ENCODE measurements at places on chromosomes 3 and 15.

DNA sequence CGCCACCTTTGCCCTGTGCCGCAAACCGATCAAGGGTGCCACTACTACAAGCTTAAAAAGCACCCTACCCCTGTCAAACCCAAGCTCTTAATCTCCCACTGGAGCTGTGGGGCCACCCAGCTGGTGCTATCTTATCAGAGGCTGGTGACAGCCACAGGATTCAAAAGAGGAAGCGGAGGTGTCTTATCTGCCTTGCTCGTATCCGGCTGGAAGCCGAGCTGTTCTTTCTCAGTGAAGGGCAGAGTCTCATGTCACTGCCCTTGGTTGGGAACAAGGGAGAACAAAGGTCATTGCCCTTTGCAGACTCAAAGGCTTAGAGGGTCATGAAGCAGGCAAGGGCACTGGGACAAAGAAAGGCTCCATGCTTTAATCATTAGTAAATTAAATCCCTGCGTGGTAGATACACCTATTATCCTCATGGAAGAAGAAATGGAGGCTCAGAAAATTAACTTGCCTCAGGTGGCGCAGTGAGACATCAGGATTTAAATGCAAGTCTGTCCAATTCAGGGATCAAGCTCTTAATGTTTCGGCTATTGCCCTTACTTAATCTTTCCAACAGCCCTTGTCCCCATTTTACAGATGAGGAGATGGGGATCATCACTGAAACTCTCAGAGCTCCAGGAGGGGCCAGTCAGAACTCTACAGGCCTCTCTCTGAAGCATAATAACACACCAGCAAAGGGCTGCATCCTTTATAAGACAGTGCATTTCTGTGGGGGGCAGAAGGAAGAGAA is 360.0 kb upstream of the PROK2 start:
- DNase-seq = peak; percentile 95

GRCh38 chr3:22606938-22607337 is 596.2 kb upstream of the UBE2E2 start:
- DNase-seq = no peak

DNA sequence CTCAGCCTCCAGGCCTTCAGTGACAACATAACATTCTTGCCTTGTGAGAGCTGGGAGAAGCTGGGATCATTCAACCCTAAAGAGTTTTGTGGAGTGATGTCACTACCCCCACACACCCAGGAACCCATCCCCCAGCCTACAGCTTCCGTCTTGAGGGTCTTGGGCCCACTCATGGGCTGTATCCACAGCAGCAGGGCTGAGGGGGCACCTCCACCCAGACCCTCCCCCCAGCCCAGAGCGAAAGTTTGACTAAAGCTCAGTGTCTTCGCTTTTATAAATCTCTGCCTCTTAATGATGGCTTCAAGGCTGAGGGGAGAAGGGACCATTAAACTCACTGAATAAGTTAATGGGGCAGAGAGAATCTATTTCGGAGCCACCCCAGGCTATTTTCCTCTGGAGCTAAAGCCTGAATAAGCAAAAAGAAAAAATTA is 23.8 kb downstream of the NTRK3 start:
- no peak for DNase-seq

- DNase-seq = peak; percentile 61
Observed at GRCh38 chr15:34259566-34259965, 34.8 kb downstream of the EMC4 start.

GRCh38 chr3:55349851-55350250 is 137.3 kb downstream of the WNT5A start:
- DNase-seq = no peak

- DNase-seq = peak; percentile 76
Observed at GRCh38 chr15:34582461-34583371, 735 bp downstream of the GOLGA8B start.

DNA sequence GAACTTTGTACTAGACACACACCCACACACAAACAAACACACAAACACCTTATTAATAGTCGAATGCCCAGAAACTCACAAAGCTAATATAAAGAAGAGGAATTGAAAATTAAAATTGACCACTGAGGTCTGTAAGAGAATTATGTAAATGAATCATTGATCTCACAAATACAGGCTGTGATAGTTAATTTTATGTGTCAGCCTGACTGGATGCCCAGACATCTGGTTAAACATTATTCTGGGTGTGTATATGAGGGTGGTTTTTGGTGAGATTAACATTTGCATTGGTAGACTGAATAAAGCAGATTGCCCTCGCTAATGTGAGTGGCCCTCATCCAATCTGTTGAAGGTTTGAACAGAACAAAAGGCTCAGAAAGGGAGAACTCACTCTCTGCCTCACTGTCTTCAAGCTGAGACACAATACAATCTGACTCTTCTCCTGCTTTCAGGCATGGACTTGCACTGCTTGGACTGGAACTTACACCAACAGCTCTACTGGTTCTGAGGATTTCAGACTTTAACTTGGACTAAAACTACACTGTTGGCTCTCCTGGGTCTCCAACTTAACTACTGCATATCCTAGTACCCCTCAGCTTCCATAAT is 199.4 kb upstream of the TTC14 start:
- DNase-seq = no peak

- DNase-seq = no peak
Observed at GRCh38 chr3:99009851-99010250, 108.4 kb upstream of the DCBLD2 start.

DNA sequence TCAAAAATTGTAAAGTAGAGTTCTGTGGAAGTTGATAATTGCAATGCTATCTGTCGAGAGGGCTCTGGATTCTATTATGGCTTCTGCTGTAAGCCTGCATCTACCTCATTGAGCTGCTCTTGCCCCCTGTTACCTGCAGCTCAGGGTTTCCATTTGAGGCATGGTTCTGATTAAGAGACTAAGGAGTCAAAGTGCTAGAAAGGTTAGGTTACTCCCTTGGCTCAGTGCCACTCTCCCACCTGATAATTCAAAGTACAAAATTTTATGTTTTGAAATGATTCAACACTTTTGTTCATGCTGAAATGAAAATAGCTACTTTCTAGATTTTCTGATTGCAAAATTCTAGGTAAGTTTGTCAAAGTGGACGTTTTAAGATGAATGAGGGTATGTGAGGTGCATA is 220.5 kb upstream of the SATB1 start:
- DNase-seq = no peak

GRCh38 chr3:143235614-143236204 is 116.1 kb downstream of the CHST2 start:
- DNase-seq = no peak

DNA sequence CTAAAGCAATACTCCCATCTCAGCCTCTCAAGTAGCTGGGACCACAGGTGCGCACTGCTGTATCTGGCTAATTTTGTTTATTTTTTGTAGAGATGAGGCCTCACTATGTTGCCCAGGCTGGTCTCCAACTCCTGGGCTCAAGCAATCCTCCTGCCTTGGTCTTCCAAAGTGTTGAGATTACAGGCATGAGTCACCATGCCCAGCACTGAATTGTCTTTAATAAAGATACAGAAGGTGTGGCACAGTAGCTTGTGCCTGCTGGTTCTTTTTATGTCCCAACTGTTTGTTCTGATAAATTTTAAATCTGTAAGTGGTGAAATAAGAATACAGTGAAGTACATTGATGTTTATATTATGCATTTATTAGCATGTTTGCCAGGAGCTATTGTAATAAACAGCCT is 20.6 kb upstream of the TRAK1 start:
- DNase-seq = peak; percentile 51

DNA sequence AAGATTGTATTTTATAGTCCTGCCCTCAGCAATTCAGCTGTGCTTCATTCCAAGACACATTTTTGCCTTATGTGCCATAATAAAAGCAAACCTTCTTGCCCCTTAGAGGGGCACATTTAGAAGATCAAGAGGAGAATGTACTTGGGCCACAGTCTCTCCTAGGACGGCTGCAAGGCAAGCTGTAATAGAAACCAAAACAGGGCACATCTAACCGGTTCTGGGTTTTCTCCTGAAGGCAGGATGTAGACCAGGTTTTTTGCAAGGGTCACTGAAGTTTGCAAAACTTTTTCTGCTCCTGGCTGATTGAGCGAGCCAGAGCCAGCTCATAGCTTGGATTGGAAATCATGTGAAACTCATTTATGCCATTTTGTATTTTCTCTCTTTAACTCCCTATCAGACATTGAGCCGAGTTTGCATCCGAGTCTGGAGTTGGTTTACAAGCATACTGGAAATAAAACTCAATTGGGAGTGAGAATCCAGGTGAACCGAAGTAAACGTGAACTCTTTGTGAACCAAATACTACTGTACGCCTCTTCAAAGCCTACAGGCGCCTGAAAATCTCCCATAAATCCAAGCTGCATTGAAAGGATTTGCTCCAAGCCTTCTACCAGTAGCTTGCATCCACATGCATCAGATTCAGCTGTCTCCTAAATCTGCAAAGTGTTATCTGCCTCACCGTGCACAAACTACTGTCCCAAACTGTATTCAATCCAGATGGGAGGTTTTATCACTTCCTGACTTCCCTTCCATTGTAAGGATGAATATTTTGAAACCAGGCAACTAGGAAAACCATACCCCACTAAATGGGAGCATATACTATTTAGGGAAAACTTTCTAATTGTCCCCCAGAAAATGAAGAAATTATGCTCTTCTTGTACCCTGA is 60.9 kb upstream of the TSC22D2 start:
- DNase-seq = no peak

DNA sequence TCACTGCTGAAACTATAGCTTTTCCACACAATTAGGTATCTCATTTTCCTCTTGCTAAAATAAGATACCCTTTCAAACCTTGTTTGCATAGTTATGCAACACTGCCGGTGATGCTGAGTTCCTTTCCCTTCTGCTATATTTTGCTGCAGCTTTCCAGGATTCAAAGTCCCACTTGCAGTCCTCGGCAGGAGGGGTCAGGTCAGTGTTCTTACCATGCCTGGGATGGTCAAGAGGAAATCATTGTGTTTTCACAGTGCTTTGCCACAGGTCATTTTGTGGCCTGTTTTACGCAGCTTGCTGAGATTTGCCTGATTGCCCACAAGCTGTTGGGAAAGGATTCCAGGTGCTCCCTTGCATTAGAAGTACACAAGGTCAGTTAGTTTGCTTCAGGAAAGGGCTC is 156.9 kb downstream of the B3GALNT1 start:
- DNase-seq = no peak

GRCh38 chr15:74345051-74345450 is 22.4 kb downstream of the CYP11A1 start:
- DNase-seq = no peak

GRCh38 chr3:4898454-4899313 is 80.6 kb upstream of the BHLHE40 start:
- peak; percentile 57 for DNase-seq

DNA sequence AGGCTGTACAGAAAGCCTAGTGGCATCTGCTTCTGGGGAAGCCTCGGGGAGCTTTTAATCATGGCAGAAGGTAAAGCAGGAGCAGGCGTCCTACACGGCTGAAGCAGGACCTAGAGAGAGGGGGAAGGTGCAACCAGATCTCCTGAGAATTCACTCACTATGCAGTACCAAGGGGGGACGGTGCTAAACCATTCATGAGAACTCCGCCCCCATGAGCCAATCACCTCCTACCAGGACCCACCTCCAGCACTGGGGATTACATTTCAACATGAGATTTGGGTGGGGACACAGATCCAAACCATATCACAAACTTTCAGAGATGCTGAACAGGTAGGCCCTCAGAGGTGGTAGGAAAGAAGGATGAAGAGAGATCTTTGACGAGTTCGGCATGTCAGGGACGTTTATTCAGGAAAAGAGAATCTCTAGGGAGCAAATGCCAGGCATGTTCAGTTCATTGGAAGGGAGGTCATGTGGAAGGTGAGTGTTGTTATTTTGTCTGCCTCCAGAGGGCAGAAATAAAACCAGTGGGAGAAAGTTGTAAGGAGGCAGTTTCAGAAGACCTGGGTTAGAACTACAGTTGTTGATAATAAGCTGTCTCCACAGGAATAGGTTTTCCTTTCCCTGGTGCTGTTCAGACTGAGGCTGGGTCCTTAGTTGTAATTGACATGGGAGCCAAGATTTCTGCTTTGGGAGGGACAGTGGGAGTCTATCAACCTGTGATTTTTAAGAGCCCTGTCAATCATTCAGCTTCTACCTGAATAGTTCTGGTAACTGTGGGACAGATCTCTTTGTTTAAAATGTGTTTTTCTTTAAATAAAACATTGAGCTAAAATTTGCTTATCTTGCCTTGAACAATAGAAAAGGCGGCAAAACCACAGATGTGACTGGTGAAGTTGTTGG is 4.3 kb upstream of the FNDC3B start:
- peak; percentile 65 for DNase-seq

DNA sequence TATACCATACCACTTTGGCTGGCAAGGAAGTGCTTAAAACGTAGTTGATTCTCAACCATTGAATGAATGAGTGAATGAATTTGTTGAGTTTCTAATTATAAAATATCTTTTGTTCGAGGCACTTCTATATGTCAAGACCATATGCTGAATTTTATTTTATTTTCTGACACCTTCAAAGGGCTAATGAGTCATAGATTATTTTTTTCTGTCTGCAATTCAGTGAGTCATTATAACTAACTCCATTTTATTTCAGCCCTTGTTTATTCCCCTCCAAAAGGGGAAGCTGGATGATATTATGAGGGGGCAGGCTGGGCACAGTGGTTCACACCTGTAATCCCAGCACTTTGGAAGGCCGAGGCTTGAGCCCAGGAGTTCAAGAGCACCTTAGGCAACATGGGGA is 142.4 kb downstream of the P2RY1 start:
- DNase-seq = no peak

GRCh38 chr15:35379972-35380371 is 166.0 kb downstream of the DPH6 start:
- no peak for DNase-seq

DNA sequence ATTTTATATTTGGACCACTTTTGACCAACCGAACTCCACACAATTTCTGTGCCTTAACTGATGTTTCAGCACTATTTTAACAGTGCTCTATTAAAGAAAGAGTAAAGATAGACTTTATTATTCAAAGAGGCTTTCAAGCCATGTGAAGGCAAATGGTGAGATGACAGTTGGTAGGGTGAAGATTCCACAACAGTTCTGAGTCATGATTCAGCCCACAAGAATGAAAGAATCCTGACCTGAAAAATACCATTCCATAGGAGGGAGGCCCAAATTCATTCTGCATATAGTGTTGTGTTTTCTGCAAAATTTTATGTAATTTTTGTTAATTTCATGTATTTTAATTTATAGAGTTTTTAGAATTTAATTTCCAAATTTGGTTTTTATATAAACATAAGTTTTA is 135.6 kb upstream of the STAC start:
- no peak for DNase-seq

- no peak for DNase-seq
Observed at GRCh38 chr3:82353306-82354171, 592.1 kb upstream of the GBE1 start.

GRCh38 chr15:48596415-48596814 is 49.1 kb downstream of the FBN1 start:
- no peak for DNase-seq

- DNase-seq = no peak
Observed at GRCh38 chr3:36813305-36813704, 49.0 kb upstream of the DCLK3 start.

GRCh38 chr3:51304230-51304629 is 80.9 kb upstream of the MANF start:
- no peak for DNase-seq

- DNase-seq = no peak
Observed at GRCh38 chr15:36177590-36178302, 401.7 kb upstream of the CDIN1 start.

- DNase-seq = peak; percentile 84
Observed at GRCh38 chr15:56492791-56493555, 28.0 kb upstream of the MNS1 start.

- no peak for DNase-seq
Observed at GRCh38 chr3:58013973-58014649, 5.9 kb downstream of the FLNB start.
